ENCODE measurements at places on chromosomes 5 and 9.

DNA sequence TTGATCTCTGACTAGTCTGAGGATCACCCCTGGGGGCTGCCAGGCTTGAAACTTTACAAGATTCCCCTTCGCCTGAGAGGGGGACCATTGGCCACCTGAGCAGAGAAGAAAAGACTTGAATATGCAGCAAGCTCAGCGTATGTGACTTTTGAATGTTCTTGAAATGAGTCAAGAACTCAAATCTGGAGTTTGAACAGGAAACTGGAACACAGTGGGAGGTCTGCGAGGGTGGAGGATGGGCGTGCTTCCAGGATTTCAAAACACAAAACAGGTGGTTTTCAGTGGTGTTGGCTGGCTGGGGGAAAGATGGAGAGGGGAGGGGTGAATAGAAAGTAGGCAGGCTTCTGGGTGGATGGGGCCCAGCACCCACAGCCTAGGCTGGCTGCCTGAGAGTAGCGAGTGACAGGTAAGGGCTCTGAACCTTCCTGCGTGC lies 40.6 kb downstream of the TMEM174 start:
- DNase-seq = no peak

DNA sequence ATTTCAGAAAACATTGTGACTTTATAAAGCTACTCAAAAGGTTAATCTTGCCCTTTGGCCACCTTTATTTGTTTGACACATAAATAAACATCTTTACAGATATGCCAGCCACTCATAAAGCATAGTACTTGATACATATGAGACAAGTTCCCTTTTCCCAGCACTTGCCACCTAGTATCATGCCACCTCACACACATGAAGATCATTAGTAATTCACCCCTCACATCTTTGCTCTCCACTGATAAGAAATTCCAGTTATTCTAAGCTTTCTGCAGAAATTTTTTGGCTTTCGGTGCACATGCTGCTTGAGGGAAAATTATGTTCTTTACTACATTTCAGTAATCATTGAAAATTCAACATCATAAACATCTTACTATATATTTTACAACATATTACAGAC lies 59.1 kb downstream of the DEPDC1B start:
- no peak for DNase-seq

DNA sequence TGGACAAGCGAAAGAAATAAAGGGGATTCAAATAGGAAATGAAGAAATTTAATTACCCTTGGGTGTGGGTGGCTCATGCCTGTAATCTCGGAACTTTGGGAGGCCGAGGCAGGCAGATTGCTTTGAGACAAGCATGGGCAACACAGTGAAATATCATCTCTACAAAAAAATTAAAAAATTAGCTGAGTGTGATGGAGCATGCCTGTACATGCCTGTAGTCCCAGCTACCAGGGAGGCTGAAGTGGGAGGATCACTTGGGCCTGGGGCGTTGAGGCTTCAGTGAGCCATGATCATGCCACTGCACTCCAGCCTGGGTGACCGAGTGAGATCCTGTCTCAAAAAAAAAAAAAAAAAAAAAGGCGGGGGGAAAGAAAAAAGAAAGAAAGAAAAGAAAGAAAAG lies 4.0 kb upstream of the RCL1 start:
- DNase-seq = no peak

GRCh38 chr5:90783460-90784333 lies 225.1 kb downstream of the ADGRV1 start:
- no peak for DNase-seq

GRCh38 chr5:169757016-169757415 lies 119.9 kb downstream of the DOCK2 start:
- no peak for DNase-seq

DNA sequence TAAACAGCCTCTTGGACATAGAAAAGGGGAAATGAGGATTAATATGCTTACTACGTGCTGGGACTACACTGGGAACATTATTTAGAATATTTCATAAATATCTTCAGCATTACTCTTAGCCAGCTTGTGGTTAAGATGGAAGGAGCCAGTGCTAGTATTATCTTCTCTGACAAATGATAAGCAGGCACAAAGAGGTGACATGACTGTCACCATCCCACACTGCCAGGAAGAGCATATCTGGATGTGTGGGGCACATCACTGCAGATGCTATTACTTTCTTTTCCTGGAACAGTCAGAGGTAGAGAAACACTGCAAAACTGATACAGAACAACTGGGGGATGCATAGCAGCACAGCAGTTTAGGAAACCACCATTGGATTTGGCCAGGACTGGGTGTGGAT lies 281.0 kb upstream of the TNC start:
- no peak for DNase-seq

DNA sequence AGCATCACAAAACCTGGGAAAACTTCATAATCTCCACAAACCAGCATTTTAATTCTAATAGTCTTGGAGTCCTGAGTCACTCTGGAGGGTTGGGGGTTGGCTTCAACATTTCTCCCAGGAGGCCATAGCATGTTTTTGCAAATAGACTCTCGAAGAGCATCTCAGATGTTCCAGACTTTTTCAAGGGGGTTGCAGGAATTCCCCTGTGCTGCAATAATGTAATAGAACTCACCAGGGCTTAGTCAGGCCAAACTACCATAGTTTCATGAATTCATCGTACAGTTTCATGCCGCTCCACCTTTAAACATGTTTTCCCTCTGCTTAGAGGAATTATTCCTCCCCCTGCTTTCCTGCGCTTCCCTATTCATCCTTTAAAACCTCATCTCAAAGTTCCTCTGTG lies 499.5 kb upstream of the KLF4 start:
- DNase-seq = no peak

DNA sequence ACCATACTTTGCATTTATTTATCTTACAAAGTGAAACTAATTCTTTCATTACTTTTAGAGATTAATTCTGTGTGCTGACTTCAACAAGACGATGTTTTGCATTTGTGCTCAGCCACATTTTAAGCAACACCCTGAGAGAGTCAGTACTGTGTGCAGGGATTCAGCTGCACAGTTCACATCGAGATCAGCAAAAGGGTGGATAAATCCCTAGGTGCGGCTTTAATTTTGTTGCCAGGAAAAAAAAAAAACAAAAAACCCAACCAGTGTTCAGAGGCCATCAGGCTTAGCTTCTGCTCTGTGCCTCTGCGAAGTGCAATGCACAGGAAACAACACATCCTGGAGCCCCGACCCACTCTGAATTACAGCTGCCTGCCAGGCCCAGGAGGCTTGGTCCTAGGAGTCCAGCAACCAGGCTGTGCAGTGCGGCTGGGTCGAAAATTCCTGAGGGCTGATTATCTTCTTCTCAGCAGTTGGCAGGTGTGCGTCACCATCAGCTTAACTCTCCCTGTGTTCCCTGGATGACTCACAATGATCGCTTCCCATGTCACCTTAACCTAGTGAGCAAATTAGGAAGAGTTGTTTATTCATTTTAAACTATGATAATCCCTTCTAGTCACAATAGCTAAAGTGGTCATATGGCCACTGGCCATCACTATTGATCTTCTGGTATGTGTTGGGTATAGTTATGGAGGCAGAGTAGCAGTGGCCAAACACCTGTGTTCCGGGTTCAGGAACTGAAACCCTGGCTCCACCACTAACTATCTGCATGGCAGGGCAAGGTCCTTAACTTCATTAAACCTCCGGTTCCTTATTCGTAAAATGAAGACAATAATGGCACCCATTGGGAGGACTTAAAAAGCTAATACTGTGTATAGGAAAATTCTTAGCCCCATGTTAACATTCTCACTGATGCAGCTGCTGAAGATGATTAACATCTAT lies 31.2 kb upstream of the NDUFB6 start:
- no peak for DNase-seq

DNA sequence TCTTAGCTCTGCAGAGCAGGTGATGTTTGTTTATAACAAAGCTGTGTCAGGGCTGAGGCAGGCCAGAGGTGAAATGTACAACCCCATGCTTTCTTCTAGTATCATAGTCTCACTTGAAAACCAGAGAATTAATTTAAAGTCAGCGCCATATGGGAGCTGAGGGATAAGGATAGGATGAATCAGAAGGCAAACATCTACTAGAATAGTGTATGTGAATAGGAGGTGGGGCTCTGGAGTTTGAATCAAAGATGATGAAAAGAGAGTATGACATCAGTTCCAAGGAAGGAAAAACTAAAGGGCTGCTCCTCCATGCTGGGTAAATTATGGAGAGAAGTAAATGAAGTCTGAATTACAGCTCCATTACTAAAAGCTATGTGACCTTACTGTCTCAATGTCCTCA lies 441.5 kb downstream of the RASEF start:
- no peak for DNase-seq

- no peak for DNase-seq
Observed at GRCh38 chr9:35335164-35335563, 154.7 kb upstream of the RUSC2 start.

GRCh38 chr5:141343242-141343952 lies at the start of gene PCDHGA3:
PCDHGA3 (plus strand) TSS chr5:141343829; CDS start chr5:141344034, 205 bp downstream.
- no peak for DNase-seq

- DNase-seq = no peak
Observed at GRCh38 chr5:125023673-125024072, 277.2 kb upstream of the ZNF608 start.

DNA sequence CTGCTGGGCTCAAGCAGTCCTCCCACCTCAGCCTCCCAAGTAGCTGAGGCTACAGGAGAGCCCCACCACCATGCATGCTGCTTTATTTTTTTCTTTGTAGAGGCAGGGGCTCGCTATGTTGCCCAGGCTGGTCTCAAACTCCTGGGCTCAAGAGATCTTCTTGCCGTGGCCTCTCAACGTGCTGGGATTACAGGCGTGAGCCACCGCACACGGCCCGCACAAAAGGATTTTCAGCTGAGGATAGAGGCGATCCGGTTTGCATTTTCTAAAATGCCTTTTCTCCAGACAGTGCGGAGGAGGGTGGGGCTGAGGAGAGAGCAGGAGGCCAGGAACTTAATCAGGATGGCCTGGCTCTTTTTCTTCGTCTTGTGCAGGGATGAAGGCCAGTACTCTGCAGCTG lies 6.9 kb downstream of the HRH2 start:
- DNase-seq = no peak

- no peak for DNase-seq
Observed at GRCh38 chr5:42089705-42090104, 164.6 kb downstream of the FBXO4 start.

GRCh38 chr9:135973277-135974219 lies 12.4 kb upstream of the UBAC1 start:
- no peak for DNase-seq

All from GF-D8 (cell line).